ENCODE measurements at places on chromosomes 4 and X.

- DNase-seq: no peak
Observed at GRCh38 chrX:134782796-134783195, 124.5 kb upstream of the PLAC1 start.

DNA sequence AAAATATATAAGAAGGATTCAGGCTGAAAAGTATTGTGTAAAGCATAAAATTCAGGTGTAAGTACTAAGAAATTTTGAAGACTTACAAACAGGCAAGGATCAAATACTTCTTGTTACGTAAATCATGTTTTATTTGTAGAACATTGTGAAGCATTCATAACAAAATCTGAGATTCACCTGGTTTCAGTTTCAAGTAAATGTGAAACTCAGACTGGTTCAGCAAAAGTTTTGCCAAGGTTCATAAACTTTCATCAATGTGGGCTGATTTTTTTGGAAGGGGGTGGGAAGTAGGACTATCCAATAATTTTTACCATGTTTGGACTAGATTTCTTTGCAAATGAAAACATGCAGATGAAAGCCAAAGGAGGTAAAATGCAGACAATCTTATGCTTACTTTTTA, 527.7 kb downstream of the ANKRD50 start:
- DNase-seq: no peak

- DNase-seq: no peak
Observed at GRCh38 chrX:68488657-68489056, 10.2 kb upstream of the YIPF6 start.

- DNase-seq: no peak
Observed at GRCh38 chrX:33211356-33212260, at the start of gene DMD. TSS of gene DMD (minus strand) at chrX:33211549. CDS start at chrX:33211312, 237 bp downstream.

- DNase-seq: no peak
Observed at GRCh38 chrX:17535229-17535628, 160.2 kb downstream of the NHS start.

- DNase-seq: no peak
Observed at GRCh38 chr4:98845960-98846359, 83.0 kb downstream of the EIF4E start.

- DNase-seq: no peak
Observed at GRCh38 chr4:138398322-138398721, 156.2 kb upstream of the SLC7A11 start.

- DNase-seq: no peak
Observed at GRCh38 chr4:54929459-54929858, 195.9 kb downstream of the KDR start.

GRCh38 chrX:104712515-104712914, 146.5 kb downstream of the IL1RAPL2 start:
- DNase-seq: no peak

- no peak for DNase-seq
Observed at GRCh38 chr4:167885872-167886271, 206.5 kb upstream of the ANXA10 start.

DNA sequence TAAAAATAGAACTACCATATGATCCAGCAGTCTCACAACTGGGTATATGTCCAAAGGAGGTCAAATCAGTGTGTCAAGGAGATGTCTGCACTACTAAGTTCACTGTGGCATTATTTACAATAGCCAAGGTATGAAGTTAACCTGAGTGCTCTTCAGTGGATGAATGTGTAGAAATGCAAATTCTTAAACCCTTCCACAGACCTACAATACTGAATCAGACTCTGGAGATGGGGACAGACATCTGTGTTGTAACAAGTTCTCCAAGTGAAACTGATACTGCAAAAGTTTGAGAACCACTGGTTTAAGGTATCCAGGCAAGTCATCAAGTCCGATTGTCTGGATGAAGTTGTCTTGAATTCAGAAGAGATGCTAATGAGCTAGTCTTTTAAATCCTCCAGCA, 38.5 kb downstream of the SMAD1 start:
- DNase-seq: no peak
